ENCODE measurements at places on chromosomes 5 and 9.

GRCh38 chr5:69493396-69494133 is 975 bp downstream of the OCLN start:
- DNase-seq: no peak

DNA sequence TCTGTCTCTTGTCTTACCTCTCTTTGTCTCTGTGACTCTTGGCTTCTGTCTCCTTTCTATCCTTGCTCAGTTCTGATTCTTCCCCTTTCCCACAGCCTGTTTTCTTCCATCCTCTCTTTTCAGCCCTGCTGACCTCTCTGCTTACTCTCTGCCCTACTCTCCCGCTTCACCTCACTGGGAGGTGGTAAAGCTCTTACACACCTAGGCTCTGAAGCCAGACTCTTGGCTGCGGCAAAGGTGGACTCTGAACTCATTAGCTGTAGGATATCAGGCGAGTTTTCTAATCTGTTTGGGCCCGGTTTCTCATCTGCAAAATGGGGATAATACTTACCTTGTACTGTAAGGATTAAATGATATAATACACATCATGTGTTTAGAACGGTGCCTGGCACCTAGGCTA is 11.1 kb downstream of the PCDH1 start:
- DNase-seq: no peak

- DNase-seq: no peak
These were observed 45.2 kb upstream of the NOTCH1 start for GRCh38 chr9:136590821-136591752.

- no peak for DNase-seq
These were observed 31.1 kb downstream of the GCNT4 start for GRCh38 chr5:75021219-75021618.

DNA sequence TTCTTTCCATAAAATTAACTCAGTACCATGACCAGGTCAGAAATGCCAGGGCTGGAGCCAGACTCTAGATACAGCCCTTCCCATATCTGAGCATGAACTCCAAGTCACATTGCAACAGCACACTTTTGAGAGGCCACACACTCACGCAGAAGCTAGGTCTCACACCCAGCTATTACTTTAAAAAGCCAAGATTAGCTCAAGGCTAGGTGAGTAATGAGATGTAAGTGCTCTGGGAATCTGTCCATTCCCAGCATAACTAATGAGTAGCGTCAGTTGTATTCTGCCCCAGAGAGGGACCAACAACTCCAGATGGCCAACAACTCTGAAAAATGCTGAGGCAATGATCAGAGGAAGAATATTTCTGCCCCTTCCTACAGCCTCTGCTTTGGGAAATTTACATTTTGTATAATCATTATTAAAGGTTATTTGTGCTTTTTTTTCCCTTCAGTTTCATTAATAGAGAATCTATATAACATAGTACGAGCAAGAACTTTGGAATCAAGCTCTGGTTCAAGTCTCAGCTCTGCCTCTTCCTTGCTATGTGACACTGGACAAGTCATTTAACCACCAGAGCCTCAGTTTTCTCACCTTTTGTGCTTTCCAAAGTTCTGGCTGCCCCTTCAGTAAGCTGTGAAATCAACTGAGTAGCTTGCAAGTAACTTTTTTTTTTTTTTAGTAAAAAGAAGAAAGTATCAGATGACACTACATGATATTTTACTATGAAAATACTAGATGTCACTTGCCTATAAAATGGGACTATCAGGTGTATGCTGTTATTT is 118.3 kb downstream of the NR6A1 start:
- peak; percentile 67 for DNase-seq

GRCh38 chr9:135716045-135716444 is 14.1 kb downstream of the KCNT1 start:
- DNase-seq: no peak

DNA sequence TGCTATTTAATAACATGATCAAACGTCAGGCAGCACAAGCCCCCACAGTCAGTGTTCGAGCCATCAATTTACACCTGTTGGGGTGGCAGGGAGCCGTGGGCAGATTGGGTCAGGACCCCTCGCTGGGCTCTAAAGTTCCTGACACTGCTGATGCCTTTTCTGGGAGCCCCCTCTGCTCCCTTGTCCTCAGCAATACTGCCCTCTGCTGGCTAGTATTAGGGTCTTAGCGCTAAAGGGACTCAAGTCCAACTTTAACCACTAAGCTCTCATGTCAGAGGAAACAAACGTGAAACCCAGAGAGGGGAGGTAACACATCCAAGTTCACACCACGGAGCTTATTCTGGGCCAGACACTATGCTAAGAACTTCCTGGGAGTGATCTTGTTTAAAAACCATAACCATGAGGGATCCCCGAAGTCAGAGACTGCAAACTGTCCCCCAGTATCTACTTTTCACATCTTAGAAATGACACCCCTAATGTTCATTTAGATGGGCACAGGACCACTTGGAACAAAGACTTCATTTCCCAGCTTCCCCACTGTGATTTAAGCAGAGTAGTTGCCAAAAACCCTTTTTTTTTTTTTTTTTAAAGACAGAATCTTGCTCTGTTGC is 20.4 kb downstream of the ANKS6 start:
- DNase-seq: peak; percentile 52

- no peak for DNase-seq
These were observed 427 bp downstream of the PCYOX1L start for GRCh38 chr5:149358294-149358651.

GRCh38 chr9:138028596-138028995 is 151.0 kb downstream of the CACNA1B start:
- no peak for DNase-seq

- DNase-seq: no peak
These were observed 82.7 kb downstream of the DOCK8 start for GRCh38 chr9:297104-297972.

GRCh38 chr9:72129271-72130156 is 19.7 kb upstream of the GDA start:
- DNase-seq: no peak

GRCh38 chr5:149472399-149472798 is 78.8 kb downstream of the CSNK1A1 start:
- DNase-seq: no peak

DNA sequence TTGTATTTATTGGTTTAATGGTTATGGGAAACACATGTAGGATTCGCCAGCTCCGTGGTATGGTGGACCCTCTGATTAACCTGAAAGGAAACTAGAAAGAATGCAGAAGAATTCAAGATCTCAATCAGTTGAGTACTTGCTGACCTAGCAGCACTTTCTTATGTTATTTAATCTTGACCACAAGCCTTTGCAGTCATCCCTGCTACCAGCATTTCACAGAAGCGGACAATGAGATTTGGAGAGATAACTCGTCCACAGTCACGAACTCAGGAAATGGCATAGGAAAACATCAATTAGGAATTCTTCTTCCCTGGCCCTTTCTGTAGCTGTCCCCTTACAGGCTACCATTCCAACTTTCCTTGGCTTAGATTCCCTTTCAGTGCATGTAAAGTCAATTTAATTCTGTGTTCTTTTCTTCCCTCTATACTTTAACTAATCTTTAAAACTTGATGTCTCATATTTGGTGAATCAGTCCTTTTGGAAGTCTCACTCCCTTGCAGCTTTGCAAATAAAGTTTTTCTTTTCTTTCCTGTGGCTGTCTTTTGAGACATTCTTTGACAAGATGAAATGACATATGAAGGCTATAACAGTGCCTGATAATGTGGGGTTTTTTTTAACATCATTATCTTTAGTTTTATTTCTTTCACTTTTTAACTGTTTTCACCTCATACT is 1.3 kb upstream of the SLC44A1 start:
- no peak for DNase-seq

DNA sequence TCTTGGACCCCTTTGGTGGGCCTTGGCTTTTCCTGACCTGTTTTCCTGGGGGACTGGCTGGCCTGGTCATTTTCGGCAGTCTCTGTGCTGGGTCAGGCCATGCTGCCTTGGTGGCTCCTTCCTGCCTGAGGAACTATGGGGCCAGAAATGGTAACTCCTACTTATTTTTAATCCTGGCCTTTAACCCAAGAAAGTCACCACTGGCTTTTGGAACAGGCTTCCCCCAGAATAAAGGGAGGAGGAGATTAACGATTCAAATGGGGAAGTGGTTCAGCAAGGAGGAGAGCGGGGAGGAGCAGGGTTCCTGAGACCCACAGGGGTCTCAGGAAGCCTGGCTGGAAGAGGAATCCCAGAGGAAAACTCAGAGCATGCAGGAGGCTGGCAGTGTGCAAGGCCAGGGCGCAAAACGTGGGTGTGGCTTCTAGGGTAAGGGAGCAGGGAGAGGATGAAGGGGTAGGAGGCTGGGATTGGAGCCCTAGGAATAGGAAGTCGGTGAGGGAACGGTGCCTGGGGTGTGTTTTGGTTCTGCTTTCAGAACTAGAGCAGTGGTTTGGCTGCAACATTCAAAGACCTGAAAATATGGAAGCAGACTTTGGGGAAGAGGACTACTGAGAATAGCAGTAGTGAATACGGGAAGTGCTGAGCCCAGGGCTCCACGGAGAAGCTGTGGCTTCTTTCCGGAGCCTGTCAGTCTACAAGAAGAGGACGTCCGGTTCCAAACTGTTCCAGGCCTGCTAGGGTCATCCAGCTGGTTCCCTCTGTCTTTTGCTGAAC is 271.1 kb upstream of the KLF4 start:
- no peak for DNase-seq

DNA sequence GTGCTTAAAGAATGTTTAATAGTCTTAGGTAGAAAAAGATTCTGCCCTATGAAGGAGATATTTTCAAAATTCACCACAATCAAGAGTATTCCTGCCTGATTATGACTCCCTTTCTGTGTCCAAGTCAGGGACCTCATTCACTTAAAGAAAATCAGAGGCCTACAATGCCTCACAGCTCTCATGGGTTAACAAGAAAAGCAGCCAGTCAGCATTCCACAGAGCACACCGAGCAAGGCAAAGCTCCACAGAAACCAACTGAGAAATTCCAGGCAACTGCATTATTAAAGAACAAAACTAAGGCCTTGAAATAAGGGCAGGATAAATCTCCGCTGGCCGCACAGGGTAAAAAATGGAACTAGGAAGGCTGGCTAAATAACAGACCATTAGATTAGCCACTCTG is 161.1 kb downstream of the TARS1 start:
- DNase-seq: no peak

GRCh38 chr5:172085738-172086137 is 79.3 kb upstream of the FBXW11 start:
- no peak for DNase-seq

DNA sequence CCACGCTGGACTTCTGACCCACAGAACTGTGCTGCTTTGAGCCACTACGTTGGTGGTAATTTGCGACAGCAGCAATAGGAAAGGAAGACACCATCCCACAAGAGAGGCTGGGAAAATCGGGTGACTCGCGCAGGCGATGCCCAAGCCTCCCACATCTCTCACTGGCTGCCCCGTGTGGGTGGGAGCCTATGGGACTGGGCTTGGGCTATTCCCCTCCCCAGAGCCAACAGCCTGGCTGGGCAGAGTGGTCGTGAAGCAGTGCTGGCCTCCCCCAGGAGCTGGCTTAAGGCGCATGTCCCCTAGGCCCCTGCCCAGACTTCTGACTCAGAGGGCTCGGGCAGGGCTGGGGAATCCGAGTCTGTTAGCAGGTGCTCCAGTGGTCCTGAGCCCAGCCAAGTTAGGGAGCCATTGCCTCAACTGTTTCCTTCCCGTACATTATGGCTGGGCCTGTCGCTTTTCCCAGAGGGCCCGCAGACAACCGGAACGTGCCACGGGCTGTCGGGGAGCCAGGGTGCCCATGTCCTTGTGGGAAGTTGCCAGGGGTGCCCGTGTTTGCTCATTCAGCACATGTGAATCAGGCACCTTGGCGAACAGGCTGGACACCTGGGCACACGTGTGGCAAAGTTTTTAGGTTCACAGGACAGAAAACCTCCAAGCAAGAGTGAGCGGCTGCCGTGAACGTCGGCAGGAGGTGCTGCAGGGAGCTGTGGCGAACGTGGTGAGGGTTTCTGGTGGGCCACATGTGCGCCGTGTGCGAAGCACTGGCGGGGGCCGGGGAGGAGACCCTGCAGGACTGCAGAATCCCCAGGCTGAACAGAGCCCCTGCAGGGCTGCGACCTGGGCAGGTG is 7.0 kb upstream of the RASGEF1C start:
- DNase-seq: no peak

GRCh38 chr9:133127340-133127981 is 6.4 kb upstream of the RALGDS start:
- no peak for DNase-seq

DNA sequence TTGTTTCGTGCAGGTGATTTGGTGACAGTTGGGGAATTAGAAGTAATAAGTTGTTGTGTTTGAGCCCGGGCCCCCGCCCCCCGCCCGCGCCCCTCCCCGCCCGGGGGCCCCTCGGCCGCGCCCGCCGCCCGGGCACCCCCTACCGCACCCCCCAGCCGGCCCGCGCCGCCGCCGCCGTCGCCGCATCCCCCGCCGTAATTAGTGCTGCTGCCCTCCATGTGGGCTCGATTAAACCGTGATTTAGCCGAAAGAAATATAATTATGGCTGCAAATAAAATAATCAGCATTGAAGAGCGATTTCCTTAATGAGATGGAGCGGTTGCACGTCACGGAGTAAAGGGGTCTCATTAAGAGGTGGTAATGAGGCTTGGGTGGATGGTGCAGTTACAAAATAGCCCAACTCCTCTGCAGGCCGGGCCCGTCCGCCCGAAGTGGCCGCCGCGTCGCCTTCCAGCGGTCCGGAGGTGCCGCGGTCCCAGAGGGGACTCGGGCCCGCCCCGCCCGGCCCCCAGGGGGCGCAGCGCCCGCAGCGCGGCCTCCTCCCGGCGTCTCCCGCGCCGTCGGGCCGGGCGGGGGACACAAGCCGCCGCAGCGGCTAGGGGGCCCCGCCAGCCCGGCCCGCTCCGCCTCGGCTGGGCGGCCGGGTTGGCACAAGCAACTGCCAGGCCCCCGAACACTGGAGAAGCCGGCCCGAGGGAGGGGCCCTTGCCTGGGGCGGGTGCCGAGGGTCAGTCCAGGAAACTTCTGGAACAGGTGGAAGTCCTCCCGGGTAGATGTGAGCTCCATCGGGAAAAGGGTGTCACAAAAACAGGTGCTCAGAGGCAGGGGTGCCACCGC is 6.9 kb upstream of the OTP start:
- no peak for DNase-seq

GRCh38 chr5:119079318-119079921 is 8.5 kb downstream of the DMXL1 start:
- DNase-seq: no peak

DNA sequence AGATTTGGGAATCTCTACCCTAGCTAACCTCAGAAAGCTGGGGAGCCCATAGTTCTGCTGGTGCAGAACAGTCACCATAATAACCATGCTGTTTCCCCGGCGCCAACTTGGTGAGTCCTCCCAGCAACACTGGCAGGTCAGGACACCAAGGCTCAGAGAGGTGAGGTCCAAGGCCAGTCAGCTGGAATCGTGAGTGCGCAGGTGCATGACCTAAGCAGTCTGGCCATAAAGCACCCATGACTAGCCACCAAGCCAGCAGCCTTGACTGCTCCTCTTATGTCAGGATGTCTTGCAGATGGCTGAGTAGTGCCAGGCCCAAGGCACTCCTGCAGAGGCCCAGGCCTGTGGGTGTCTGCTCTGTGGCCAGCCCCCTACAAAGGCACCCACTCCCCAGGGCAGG is 2.6 kb downstream of the RNF44 start:
- no peak for DNase-seq

GRCh38 chr5:143126174-143127019 is 277.1 kb downstream of the NR3C1 start:
- no peak for DNase-seq

DNA sequence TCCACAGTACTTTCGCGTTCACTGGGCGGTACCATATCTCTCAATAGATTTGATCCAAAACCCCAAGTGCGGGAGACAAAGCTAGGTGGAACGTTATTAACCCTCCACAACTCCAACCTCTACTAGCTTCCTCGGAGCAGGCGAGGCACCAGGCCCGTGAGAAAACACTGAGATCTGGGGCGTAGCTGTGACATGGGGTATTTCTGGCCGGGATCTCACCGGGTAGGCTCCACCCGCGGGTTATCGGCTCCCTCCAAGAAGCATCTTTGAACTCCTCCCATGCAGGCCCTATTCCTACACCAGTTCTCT is 350 bp upstream of the SLC25A46 start:
- DNase-seq: no peak
